ENCODE measurements at places on chromosomes 12 and 14.
A peak's percentile ranks its signal among the peaks of the same experiment; 100 is the strongest.

GRCh38 chr12:91944637-91945036 lies 201.0 kb downstream of the BTG1 start:
- DNase-seq, result no peak

DNA sequence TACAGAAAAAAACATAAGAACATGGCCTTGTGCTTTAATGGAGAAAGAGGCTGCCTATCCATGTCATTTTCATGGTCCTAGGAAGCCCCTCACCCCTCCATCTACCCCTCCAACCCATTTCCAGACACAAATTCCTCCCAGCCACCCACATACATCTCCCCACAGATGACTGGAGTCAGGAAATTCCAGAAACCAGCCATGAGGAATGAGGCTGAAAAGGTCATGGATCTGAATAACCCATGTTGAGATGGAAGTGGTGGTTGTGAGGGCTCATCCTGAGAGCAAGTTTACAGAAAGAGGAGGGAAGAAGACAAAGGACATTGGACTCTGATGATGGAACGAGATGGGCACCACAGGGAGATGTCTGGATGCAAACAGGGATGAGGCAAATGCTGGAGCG lies 23.9 kb upstream of the C12orf42 start:
- DNase-seq, result no peak

DNA sequence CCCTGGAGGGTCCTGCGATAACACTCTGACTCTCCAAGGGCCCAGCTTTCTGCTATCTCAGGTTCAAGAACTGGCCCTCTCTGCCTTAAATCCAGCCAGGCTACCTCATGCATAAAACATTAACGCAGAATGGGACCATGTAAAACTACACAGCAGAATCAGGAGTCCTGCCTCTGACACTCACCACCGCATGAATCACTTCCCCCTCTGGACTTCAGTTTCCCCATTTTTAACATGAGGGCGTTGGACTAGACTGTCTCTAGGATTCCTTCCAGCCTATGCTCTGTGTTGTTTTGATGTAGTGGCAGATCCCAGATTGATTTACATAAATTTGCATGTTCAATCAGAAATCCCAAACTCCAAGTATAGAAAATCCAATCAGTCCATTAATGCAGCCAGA lies 3.3 kb downstream of the NCKAP5L start:
- no peak for DNase-seq

DNA sequence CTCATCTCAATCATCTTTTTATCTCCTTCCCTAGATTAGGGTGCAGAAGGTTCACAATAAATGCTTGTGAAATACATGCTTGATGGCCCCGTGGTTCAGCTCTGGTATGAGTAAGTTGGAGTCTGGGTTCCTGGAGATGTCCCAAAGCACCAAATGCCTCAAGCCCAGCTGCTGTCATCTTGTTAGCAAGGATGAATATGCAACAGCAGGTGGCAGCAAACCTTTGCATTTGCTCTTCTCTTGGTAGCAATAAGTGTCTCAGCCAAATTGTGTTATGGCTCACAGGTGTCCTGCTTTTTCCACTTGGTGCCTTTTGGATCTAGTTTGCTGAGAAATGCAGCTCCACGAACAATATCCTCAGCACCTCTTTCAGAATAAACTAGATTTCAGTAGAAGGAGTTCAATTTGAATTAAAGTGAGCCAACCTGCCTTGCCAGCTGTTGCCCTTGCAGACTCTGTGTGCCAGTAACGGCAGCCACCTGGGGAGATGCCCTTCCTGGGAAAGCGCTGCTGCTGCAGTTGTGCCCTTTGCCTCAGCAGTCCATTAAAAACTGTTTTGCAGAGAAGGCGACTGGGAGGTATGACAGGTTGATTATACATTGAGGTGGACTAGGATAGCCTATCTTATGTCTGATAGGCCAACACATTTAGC lies 417.3 kb downstream of the SNAPC1 start:
- peak; percentile 79 for DNase-seq

- DNase-seq, result no peak
Measured at GRCh38 chr14:30620178-30620577, 1.9 kb upstream of the SCFD1 start.

DNA sequence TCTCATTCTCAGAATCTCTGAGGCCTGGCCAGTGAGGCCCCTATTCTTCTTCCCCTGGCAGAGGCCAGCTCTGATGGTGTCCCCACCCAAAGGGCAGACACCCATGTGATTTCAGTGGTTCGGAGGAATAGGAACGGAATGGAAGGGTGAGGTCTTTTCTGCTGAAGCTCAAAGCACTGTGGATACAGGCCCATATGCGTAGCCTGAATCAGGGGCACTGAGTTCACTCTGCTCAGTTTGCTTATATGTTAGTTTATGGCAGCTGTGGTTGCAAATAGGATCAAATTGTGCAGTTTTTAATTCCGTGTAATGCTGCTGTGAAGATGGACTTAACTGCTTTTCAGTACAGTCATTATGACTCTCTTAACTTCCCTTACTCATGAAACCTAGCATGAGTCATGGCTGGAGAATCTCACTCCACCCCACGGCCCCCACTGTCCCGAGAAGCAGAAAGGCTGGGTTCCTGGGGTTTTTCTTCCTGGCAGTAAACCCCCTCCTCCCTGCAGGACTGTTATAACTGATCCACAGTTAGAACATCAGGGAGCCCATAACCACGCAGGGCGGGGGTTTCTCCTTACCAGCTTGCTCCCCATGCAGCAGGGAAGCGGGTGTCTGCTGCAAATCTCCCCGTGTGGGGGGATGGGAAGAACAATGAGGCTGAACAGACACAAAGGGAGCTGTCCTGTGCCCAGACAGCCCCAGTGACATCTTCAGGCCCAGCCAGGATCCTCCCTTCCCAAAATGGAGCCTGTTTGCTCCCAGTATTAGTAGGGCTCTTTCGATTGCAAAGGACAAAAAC lies 122.7 kb downstream of the SLC38A6 start:
- no peak for DNase-seq

- DNase-seq, result peak; percentile 74
Measured at GRCh38 chr14:70254476-70254961, 65.8 kb upstream of the SLC8A3 start.

- DNase-seq, result no peak
Measured at GRCh38 chr14:20376071-20376588, 32.7 kb downstream of the PARP2 start.

DNA sequence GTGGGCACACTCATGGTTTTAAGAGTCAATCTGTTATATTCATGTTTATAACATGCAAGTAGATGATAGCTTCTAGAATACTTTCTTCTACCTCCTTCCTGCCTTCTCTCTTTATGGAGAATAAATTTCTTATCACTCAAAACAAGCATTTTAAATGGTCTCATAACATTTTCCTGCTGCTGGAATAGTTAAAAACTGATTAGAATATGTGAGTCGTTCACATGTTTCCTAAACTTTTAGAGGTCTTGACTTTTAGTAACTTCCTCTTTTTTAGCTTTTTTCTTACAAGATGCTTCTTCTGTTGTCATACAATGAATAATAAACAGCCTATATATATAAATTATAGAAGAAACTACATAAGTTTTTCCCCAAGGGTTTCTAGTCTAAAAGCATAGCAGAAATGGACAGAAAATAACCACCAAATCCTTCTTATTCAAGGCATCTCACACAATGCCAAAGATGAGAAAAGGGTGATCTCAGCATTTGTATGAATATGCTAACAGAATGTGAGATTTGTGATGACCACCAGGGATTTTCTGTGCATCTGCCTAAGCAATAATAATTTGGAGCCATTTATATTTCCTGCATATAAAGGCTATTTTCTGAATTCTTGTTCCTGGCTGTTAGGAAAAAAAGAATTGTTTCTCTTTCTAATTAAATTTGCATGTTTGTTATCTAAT lies 127.8 kb downstream of the DAAM1 start:
- DNase-seq, result no peak

GRCh38 chr14:21997300-21997699 lies 323.7 kb upstream of the OR4E1 start:
- DNase-seq, result no peak

GRCh38 chr14:99574099-99574880 lies 29.7 kb downstream of the CCDC85C start:
- no peak for DNase-seq

- DNase-seq, result no peak
Measured at GRCh38 chr12:14910090-14910915, 24.6 kb upstream of the MGP start.

GRCh38 chr12:22935501-22935900 lies 310.5 kb downstream of the ETNK1 start:
- no peak for DNase-seq

GRCh38 chr14:29681316-29681715 lies 246.3 kb downstream of the PRKD1 start:
- DNase-seq, result no peak

DNA sequence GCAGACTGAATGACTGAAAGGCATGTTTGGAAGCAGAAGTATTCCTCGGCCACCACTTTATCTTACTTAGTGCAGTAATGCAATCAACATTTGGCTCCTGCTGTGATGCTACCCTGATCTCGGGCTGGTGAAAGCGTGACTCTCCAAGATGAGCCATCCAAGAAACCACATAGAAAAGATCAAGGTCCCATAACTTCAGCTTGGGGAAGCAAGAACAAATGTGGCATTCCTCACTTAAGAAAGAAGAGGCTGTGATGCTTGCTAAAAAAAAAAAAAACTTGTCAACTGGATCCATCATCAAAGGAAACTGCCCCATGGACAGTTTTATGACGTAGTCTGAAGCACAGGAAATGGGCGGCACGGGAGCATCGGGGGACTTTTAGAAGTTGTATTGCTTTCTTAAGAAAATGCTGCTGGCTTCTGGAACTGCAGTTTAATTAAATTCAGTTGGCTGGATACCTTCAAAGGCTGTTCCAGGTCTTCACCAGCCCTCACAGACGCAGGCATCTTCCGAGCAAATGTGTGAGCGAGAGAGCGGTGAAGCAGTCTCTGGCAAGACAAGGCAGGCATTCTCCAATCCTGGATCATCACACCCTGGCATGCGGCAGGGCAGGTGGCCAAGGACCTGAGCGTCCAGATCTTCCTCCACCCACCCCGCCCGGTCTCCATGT lies 38.2 kb upstream of the MAP1LC3B2 start:
- DNase-seq, result no peak

Data from NCI-H1417 (cell line).